KG1 (cell line): ENCODE measurements at places on chromosomes 3 and 15.

DNA sequence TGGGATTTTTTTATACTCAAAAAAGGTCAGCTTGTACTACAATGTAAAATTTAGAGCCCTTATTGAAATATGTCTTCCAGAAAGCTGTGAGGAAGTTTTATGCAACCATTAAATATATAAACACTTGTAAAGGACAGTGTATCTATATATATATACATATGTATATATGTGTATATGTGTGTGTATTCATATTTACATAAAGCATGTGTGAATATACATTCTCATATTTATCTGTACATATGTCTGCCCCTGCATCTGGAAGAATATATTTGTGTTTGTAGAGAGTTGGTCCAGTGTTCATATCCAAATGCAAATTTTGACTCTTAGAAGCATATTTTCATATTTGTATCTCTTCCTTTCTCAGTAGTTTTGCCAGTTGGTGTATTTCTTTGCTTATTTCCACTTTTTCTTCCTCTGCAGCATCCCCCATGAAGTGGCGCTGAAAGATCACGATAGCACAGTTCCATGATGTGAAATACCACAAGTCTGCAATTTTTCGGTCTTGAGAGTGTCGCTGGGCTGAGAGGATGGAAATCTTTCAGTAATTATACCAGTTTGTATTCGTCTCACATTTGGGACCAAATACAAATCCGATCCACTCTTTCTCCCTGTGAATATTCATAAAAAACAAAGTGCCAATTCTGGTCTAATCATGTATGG is 311.7 kb upstream of the DPH6 start:
- DNase-seq: no peak

DNA sequence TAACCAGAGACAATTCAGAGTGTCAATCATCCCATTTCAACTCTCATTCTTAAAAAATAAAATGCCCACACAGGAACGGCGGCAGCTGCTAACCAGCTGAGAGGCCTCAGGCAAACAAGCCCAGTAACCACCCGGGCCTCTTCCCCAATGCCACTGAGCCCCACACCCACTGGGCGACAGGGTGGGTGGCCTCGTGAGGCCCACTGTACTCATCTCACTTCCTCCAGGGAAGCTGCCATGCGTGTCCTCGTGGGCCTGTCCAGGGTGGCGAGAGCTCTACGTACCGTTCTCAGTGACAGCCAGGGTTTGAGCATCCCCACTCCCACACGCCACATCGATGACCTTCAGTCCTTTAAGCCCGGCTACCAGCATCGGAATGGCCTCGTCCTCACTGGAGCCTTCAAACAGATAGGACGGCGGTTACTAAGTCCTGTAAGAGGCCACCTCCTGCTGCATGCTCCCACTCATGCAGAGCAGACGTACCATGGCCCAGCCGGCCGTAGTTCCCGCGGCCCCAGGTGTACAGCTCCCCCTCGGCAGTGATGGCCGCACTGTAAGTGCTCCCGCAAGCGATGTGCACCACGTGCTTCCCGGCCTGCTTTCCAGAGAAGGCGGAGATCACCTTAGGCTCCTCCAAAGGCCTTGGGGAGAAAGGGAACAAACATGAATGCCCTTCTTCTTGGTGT is 56.5 kb downstream of the HERC2 start:
- DNase-seq: no peak

GRCh38 chr3:148202386-148202785 is 495.3 kb upstream of the AGTR1 start:
- no peak for DNase-seq

DNA sequence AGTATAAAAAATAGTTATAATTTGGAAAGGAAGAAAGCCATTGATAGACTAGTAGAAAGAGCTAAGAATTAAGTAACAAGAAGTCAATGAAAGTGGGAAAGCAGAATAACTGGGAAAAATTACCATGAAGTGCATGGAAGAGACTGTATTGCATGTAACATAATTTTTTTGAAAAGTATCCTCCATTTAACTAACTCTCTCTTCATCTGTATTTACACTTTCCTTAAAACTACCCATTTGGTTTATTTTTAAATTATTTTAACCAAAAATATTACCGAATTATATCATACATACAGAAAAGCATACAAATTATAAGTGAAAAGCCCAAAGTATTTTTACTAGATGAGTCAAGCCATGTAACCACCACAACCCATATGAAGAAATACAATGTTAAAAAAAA is 1009.9 kb upstream of the SEMA6D start:
- DNase-seq: no peak

DNA sequence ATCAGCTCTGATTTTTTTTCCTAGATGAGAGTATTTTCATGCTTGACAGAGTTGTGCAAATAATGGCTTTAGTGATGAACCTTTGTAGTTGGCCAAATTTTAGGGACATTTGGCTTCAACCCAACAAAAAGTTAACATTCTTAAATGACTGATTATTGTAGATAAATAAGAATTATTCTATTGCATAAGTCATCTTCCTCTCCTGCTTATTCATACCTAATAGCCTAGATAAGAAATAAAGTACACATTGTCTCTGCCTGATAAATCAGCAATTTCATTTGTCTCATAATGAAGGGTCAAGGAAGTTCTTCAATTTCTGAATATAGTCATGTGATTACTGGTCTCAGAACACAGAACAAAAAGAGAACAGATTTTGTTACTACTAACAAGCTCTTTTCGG is 428.9 kb upstream of the IL12A start:
- no peak for DNase-seq

DNA sequence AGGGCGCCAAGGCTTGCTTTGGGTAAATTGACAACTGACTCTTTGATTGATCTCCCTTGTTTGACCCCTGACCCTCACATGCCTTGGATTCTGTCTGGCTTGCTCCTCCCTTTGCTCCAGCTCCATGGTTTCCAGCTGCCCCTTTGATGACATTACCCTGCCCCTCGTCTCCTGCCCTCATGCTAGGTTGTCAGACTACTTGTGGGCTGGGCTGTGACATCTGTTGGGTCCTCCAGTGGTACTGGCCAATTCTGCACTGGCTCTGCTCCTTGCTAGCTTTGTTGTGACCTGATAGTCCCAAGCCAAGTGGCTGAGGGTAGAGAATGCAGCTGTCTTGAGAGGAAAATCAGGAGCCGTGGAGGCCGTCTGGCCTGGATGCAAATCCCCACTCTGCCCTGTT is 6.2 kb downstream of the THSD4 start:
- no peak for DNase-seq

DNA sequence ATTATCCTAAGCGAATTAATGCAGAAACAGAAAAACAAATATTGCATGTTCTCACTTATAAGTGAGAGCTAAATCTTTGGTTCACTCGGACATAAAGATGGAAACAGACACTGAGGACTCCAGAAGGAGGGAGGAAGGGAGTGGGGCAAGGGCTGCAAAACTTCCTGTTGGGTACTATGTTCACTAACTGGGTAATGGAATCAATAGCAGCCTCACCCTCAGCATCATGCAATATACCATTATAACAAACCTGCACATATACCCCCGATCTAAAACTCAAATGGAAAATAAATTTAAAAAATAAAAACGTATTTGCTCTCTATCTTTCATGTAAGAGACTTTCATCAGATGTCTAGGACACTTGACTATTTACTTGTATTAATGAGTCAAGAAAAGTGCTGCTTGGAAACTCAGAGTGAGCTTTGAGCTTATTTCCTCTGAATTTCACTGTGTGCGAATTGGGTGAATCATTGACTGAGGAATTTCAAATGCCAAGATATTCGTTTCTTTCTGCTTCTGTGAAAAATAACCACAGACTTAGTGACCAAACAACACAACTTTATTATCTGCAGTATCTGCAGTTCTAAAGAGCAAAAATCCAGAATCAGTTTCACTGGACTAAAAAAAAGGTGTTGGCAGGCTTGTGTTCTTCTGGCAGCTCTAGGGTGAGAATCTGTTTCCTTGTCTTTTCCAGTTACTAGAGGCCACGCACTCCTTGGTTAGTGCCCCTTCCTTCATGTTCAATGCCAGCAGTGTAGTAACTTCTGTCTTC is 18.4 kb downstream of the TM4SF18 start:
- DNase-seq: no peak

DNA sequence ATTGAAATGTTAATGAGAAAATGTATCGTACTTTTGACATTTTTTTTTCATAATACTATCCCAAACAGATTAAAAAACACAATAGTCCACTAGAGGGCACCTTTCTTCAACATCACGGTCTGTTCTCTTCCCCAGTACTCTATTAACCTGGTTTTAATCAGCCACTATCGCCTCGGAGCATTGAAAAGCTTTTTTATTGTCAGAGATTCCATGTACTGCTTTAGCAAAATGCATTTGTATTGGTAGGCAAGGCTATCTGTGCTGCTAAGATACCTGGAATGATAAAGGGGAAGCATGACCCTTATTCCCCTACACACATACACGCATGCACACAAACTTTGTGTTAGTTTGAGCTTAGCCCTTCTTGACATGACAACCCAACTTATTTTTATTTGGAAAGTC is 160.1 kb upstream of the IL12A start:
- peak; percentile 29 for DNase-seq

GRCh38 chr3:188685789-188686188 is 486.0 kb upstream of the TPRG1 start:
- DNase-seq: no peak

- no peak for DNase-seq
Measured at GRCh38 chr3:161322781-161323568, 48.3 kb downstream of the SPTSSB start.

DNA sequence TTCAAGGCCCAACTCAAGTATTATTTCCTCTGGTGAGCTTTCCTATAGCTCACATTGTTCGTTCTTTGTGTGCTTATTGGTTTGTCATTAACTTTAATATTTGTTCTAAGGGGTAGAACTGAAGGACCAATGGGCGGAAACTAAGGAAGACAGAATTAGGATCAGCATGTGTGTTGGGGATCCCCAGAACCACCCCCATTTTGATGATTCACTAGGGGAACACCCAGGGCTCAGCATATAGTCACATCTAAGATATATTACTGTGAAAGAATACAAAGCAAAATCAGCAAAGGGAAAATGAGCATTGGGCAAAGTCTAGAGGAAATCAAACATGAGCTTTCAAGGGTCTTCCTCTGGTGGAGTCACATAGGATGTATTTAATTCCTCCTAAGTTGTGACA is 76.9 kb downstream of the TIMP4 start:
- no peak for DNase-seq

GRCh38 chr15:76345880-76346668 is 9.5 kb downstream of the ISL2 start:
- no peak for DNase-seq

GRCh38 chr15:57310876-57311275 is 65.4 kb upstream of the CGNL1 start:
- no peak for DNase-seq

- no peak for DNase-seq
Measured at GRCh38 chr3:38039101-38039898, at the start of gene DLEC1. Gene DLEC1, plus strand, starts transcription at chr3:38039208. Its CDS starts 18 bp downstream, at chr3:38039226.

GRCh38 chr3:182215881-182216280 is 504.2 kb downstream of the SOX2 start:
- no peak for DNase-seq

GRCh38 chr3:190059242-190059590 is 61.5 kb downstream of the P3H2 start:
- DNase-seq: no peak

DNA sequence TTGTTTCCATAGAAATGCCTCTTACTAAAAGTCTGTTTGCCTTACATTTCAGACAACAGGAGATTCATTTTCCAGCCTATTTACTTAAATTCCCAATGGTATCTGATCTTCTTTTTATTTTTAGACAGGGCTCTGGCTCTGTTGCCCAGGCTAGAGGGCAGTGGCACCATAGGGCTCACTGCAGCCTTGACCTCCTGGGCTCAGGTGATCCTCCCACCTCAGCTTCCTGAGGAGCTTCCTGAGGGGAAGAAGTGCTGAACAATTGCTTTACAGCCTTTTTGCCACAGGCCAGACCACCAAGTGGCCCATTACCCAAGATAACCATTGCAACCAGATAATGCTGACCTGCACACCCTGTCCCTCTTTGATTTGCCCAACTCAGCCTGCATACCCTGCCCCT is 126.3 kb downstream of the PLCH1 start:
- DNase-seq: no peak

- peak; percentile 27 for DNase-seq
Measured at GRCh38 chr15:63288778-63289378, 11.5 kb downstream of the APH1B start.

DNA sequence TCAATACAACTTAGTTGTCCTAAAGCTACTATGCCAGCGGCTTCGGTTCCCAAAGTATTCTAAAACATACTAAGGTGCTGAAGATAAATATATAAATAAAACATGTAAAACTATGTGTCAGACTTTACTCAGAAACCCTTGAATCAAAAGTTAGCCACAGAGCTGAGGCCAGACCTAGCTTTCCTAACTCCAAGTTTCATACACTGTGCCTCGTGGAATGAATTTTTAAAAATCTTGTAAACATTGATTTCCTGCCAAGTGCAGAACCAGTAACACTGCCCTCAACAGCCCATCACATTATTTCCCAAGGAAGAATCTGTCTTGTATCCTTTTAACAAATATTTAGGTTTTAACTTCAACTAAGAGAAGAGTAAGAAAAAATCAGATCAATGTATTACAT is 36.4 kb downstream of the TAMM41 start:
- no peak for DNase-seq

DNA sequence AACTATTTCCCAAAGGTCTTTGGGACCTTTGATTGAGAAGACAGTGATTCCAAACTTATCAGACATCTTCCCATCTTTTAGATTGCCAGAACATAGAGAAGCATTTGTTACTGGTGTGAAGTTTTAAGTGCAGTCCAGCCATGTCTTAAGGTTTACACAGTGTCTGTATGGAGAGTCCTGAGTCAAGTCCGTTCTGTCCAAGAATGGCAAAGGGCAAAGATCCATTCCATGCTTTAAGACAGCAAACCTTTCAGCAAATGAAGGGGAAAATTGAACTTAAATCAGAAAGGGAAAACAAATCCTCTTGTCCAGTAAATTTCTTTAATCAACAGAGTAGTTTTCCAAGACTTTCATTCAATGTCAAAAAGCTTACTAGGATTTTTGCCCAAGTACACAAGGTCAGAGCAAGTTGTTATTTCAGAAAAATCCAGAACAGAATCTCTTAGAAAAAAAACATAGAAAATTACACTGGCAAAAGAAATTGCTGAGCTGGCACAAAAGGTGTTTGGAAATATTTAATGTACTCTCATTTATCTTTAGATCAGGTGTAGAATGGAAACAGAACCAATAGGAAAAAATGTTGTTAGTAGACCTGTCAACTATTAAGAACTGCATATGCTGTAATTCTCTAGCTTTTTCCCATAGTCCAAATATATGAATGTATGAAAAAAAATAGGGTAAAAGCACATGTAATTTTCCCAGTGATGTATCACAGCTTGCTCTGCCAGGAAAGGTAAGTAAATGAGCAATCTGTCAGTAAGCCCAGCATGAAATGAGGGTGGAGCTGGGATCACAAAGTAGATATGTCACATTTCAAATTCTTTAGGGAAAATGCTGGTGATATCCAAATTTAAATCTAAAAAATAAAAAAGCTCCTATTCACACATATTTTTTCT is 1099.9 kb downstream of the TUSC7 start:
- DNase-seq: no peak

DNA sequence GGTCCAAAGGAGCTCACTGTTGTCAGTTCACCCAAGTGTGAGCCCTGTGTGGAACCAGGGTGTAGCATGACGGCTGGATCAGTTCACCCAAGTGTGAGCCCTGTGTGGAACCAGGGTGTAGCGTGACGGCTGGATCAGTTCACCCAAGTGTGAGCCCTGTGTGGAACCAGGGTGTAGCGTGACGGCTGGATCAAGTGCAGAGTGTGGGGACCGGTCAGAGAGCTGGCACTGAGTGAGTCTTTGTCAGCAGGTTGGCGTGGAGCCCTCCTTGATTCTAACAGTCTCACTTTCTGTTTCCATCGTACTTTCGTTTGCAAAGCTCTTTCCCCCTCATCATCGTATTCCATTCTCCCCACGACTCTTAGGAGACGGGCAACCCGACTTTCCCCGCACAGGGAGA is 57.9 kb upstream of the DLG1 start:
- DNase-seq: no peak
